ENCODE measurements at places on chromosomes 2 and 18. TPM values are rescaled to one million over a fixed set of nuclear protein-coding genes. Genes with fewer than 3 reads are reported as not detected.

- no peak for DNase-seq
Observed at GRCh38 chr2:41927581-41928264, 120.1 kb upstream of the PKDCC start.

- no peak for DNase-seq
Observed at GRCh38 chr2:175218551-175218950, 37.0 kb upstream of the ATP5MC3 start.

- no peak for DNase-seq
Observed at GRCh38 chr2:67389286-67389685, 7.8 kb upstream of the ETAA1 start.

- DNase-seq, result no peak
Observed at GRCh38 chr2:28643327-28643726, 108.3 kb upstream of the PPP1CB start.

GRCh38 chr2:75047189-75047991, 88.9 kb downstream of the POLE4 start:
- no peak for DNase-seq

DNA sequence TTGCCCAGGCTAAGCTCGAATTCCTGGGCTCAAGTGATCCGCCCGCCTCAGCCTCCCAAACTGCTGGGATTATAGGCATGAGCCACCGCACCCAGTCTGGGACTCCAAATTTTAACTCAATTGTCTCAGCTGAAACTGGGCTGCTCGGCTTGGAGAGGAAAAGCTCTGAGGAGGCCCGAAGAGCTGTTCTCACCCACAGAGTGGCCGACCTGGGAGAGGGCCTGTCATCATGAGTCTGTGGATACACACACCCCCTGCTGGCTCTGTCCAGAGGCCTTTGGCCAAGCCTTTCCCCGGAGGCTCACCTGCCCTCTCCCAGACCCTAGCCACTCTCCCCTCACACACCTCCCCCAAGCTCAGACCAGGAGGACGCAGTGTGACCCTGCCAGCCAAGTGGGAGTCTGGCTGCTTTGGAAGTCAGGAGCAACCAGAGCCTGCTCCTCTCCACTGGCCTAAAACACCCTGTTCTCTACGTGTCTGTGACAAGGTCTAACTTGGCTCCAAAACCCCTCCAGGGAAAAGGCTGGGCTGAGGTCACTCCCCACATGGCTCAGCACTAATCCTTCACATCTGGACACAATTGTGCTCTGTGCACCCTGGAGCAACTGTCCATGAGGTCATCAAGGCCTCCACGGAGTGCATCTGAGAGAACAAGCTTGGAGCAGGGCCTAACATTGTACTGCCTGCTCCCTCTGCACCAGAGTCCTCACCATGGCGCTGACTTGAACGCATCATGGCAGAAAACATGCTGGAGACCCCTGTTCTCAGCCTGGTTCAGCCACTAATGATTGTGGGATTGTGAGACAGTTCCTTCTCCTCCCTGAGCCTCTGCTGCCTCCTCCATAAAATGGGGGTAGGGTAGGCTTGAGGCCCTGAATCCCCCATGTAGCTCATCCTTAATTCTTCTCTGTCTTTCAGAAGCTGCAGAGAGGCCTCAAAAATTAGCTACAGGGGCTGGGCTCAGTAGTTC, 49.9 kb upstream of the RAB6C start:
- DNase-seq, result no peak

Gene FBXO48
- total RNA-seq, result 0.44 TPM

Gene CCBE1
- total RNA-seq, result not detected

DNA sequence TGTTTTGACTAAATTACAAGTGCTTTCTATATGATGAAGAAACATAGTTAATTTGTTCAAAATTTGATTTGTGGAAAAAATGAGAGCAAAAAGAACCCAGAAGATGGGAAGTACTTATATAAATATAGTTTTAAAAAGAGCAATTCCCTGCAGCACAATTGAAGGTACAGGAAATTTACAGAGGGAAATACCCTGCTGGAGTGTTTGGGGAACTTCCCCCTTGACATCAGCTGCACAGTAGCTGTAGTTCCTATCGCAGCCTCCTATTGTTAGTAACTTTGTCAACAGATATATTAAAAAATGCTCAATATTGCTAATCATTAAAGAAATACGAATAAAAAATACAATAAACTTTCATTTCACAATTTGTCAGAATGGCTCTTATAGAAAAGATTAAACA, 1118.8 kb upstream of the ZEB2 start:
- DNase-seq, result no peak

GRCh38 chr2:149745396-149746230, 158.0 kb upstream of the MMADHC start:
- DNase-seq, result no peak

Gene ADD2
- total RNA-seq, result 6.4 TPM

- DNase-seq, result no peak
Observed at GRCh38 chr2:120888851-120889250, 153.2 kb downstream of the GLI2 start.

- DNase-seq, result no peak
Observed at GRCh38 chr2:26563686-26564085, 77.5 kb downstream of the CIB4 start.

Gene OSBPL6
- total RNA-seq, result 0.11 TPM

DNA sequence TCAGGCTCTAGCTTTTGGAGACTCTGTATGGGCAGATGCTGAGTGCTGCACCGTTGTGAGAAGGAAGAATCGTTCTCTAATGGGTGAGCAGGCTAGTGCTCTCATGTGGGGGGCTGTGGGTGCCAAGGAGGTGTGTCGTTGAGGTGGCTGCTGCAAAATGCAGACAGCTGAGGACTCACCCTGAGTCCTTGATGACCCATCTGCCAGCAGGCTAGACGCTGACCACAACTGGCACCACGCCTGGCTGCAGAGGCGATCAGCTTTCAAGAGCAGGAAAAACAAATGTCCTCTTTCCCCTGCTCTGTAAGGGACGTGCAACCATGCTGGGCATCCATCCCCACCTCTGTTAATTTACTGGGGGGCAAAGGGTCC, 48.2 kb downstream of the HAUS1 start:
- DNase-seq, result no peak

DNA sequence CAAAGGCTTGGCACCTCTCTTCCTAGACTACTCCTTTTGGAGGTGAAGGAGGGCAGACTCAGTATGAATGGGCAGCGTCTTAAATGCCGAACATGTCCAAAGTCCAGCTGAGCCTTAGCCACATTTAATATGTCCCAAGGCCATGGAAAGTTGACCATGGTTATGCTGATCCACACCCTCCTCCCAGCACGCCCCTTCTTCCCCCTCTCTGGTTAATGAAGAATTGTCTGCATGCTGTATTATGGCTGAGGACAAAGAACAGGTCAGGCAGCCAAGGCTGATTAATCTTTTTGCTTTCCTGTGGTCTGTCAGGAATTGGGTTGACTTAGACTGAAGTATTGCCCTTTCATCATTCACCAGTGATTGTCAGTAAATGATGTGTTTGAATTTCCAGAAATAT, 5.8 kb upstream of the MYOM1 start:
- DNase-seq, result no peak

- DNase-seq, result no peak
Observed at GRCh38 chr2:82964341-82964740, 1494.7 kb downstream of the SUCLG1 start.

GRCh38 chr18:77141401-77142118, 9.0 kb upstream of the MBP start:
- no peak for DNase-seq

Gene SCN7A
- not detected for total RNA-seq

GRCh38 chr2:23294238-23294637, 90.7 kb upstream of the KLHL29 start:
- no peak for DNase-seq

DNA sequence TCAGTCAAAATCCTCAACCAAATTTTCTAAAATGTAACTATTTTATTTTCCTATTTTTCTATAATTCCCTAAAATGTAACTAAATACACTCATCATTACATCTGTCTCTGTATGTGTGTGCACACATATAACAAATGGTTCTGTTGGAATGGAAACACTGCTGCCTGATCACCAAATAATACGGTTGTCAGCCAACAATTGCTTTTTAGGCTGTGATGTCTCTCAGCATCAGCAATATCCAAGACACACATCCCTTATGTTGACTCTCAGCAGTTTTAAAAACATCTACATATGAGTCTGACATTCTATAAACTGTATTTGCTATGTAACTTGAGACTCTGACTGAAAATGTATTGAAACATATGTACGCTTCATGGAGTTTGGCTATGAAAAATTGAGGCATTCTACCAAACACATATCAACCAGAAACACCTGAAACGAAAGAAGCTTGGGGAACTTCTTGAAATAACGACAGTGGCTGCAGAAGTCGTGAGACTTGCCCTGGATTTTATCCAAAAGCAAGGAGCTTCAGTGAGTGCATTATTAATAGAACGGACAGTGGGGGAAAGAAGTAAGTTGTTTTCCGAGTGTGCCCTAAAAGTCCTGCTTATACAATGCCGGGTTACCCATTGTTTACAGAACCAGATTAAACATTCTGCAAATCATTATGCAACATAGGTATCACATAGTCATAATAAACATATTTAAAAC, 110.2 kb upstream of the ITGB6 start:
- no peak for DNase-seq

DNA sequence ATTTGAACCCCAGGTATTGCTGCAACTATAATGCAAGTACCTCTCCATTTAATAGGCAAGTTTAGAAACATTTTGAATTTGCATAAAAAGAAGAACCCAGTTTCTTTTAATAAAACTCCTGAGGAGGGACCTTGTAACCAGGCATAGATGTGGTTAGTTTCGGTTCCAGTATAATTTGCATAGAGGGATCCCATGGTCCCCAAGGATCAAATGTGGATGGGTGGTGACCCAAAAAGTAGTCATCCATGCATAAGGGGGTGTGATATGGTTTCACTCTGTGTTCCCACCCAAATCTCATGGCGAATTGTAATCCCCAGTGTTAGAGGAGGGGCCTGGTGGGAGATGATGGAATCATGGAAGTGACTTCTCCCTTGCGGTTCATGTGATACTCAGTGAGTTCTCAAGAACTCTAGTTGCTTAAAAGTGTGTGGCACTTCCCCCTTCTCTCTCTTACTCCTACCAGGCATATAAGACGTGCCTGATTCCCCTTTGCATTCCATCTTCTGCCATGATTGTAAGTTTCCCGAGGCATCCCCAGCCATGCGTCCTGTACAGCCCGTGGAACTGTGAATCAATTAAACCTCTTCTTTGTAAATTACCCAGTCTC, 40.2 kb upstream of the SKA1 start:
- no peak for DNase-seq

Measured in CD4-positive, alpha-beta T cell (primary cell).